Breast epithelium (tissue), 4 donors: ENCODE measurements at places on chromosomes 4 and X.

GRCh38 chr4:150817804-150818528, 197.1 kb downstream of the LRBA start:
- H3K27me3 ChIP-seq: no peaks in the 10 kb centered on the region
- H3K4me1 ChIP-seq: no peaks in the 10 kb centered on the region
- H3K4me3 ChIP-seq: no peak overlapping the region
- no peak overlapping the region for H3K27ac ChIP-seq
- peaks cover 6% of the 10 kb centered on the region for H3K36me3 ChIP-seq

- DNase-seq: no peak
- H3K27me3 ChIP-seq: no peaks in the 10 kb centered on the region
- no peaks in the 10 kb centered on the region for H3K36me3 ChIP-seq
- no peaks in the 10 kb centered on the region for H3K4me1 ChIP-seq
- H3K4me3 ChIP-seq: no peak overlapping the region
These were observed 42.2 kb upstream of the EPGN start for GRCh38 chr4:74266081-74266480.

- H3K27ac ChIP-seq: no peak overlapping the region
- H3K4me3 ChIP-seq: no peak overlapping the region
- no peaks in the 10 kb centered on the region for H3K36me3 ChIP-seq
- no peaks in the 10 kb centered on the region for H3K4me1 ChIP-seq
- H3K27me3 ChIP-seq: no peaks in the 10 kb centered on the region
- DNase-seq: no peak
These were observed 8.9 kb downstream of the ADD1 start for GRCh38 chr4:2852481-2852921.

DNA sequence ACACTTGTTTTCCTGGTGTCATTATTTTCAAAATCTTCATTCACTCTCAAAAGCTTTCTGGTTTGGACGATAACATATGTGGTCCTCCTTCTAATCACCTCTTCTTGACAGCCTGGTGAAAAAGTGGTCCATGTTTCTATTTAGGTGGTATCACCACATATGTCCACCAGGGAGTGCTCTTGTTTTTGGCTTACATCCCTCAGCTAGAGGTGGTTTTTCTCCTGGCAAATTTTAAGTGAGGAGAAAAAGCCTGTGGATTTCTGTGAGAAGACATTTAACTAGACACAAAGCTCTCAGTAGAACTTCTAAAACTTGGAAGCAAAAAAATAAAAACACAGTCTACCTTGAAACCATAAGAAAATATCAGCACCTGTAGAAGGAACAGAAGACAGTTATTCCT, 58.0 kb upstream of the FRMPD4 start:
- H3K4me1 ChIP-seq: no peaks in the 10 kb centered on the region
- DNase-seq: no peak
- no peak overlapping the region for H3K27ac ChIP-seq
- H3K36me3 ChIP-seq: no peaks in the 10 kb centered on the region
- no peaks in the 10 kb centered on the region for H3K27me3 ChIP-seq

GRCh38 chr4:80134936-80135701, 62.1 kb upstream of the ANTXR2 start:
- no peak for DNase-seq
- H3K27me3 ChIP-seq: no peaks in the 10 kb centered on the region
- H3K27ac ChIP-seq: no peak overlapping the region
- no peak overlapping the region for H3K4me3 ChIP-seq

- H3K4me3 ChIP-seq: no peak overlapping the region
- H3K27me3 ChIP-seq: no peaks in the 10 kb centered on the region
- H3K36me3 ChIP-seq: peaks cover 11% of the 10 kb centered on the region
These were observed 87.8 kb downstream of the PPA2 start for GRCh38 chr4:105386012-105386411.

DNA sequence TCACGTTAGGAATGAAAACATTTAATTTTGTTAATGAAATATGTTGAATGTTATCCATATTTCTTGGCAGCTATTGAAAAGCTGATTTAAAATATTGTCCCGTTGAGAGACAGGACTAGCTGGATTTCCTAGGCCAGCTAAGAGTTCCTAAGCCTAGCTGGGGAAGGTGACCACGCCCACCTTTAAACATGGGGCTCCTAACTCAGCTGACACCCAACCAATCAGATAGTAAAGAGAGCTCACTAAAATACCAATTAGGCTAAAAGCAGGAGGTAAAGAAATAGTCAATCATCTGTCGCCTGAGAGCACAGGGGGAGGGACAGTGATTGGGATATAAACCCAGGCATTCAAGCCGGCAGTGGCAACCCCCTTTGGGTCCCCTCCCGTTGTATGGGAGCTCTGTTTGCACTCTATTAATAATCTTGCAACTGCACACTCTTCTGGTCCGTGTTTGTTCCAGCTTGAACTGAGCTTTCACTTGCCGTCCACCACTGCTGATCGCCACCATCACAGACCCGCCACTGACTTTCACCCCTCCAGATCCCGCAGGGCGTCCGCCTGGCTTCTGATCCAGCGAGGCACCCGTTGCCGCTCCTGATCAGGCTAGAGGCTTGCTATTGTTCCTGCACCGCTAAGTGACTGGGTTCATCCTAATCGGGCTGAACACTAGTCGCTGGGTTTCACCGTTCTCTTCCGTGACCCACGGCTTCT, 308.9 kb downstream of the GLUD2 start:
- H3K27ac ChIP-seq: no peak overlapping the region
- no peaks in the 10 kb centered on the region for H3K36me3 ChIP-seq
- H3K4me3 ChIP-seq: no peak overlapping the region
- no peak for DNase-seq
- no peaks in the 10 kb centered on the region for H3K27me3 ChIP-seq
